ENCODE measurements at places on chromosomes 2 and 18.

GRCh38 chr2:96604104-96604503, 34.0 kb downstream of the KANSL3 start:
- no peak for DNase-seq

- no peak for DNase-seq
Observed at GRCh38 chr2:62412347-62412742, 93.7 kb downstream of the TMEM17 start.

- no peak for DNase-seq
Observed at GRCh38 chr18:25876330-25876948, 214.0 kb downstream of the SS18 start.

- no peak for DNase-seq
Observed at GRCh38 chr2:71277536-71278103, 50.7 kb upstream of the PAIP2B start.

- DNase-seq: no peak
Observed at GRCh38 chr2:172350839-172351479, 76.4 kb upstream of the ITGA6 start.

DNA sequence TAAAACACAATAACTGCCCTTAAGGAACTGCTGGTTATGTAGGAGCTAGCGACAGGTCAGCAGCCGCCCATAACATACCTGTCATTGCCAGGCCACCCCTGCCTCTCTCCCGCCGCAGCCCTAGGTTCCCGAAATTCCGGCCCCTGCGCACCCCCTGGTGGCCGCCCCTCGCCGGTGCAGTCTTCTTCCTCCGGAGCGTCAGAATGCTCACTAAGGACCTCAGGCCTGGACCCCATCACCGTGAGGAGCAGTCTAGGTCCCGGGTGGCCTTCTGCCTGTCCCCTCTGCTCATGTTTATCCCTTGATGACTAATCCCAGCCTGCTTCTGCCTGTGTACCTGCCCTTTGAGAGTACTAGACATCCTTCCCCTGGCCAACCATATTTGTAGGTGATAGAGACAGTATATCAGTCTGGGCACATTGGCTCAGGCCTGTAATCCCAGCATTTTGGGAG, 115.7 kb upstream of the SLC1A4 start:
- DNase-seq: peak; percentile 66

DNA sequence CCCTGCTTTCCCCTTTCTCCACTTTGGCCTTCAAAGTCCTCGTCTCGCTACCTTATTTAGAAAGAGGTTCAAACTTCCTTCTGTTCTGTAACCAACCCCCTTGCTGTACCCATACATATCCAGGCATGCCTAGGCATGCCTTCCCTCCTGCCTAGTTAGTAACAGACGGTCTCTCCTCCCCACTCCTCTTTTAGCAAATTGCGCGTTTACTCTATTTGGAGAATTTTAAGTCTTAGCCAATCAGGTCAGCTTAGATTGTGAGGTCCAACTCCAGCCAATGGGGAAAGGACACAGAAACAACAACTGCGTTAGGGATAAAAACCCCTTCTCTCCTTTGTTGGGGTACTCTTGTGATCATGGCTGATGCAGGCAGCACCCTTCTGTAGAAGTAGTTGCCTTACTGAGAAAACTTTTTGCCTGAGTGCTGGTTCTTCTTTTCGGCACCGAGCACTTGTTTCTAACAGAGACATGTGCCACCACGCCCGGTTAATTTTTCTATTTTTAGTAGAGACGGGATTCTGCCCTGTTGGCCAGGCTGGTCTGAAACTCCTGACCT, 85.9 kb upstream of the FOXI3 start:
- DNase-seq: no peak

- no peak for DNase-seq
Observed at GRCh38 chr2:6945087-6945813, 28.0 kb downstream of the RNF144A start.

- no peak for DNase-seq
Observed at GRCh38 chr2:230358305-230358704, 31.3 kb downstream of the SP140L start.

DNA sequence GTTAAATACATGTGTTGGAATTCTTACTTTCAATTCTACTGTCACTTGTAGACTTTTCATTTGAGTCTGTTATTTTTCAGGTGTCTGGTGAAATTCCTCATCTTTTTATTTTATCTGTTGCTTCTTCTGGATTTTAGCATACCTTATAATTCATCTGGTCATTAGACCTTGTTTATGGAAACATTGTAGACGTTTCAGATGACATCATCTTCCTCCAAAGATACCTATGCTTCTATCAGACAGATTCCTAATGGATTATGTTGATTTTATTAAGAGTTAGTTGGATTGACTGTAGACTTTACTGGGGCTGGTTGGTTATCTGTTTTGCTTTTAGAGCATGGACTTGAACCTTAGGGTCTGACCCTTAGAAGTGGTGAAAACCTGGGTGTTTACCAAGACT, 15.3 kb upstream of the MFSD2B start:
- no peak for DNase-seq

DNA sequence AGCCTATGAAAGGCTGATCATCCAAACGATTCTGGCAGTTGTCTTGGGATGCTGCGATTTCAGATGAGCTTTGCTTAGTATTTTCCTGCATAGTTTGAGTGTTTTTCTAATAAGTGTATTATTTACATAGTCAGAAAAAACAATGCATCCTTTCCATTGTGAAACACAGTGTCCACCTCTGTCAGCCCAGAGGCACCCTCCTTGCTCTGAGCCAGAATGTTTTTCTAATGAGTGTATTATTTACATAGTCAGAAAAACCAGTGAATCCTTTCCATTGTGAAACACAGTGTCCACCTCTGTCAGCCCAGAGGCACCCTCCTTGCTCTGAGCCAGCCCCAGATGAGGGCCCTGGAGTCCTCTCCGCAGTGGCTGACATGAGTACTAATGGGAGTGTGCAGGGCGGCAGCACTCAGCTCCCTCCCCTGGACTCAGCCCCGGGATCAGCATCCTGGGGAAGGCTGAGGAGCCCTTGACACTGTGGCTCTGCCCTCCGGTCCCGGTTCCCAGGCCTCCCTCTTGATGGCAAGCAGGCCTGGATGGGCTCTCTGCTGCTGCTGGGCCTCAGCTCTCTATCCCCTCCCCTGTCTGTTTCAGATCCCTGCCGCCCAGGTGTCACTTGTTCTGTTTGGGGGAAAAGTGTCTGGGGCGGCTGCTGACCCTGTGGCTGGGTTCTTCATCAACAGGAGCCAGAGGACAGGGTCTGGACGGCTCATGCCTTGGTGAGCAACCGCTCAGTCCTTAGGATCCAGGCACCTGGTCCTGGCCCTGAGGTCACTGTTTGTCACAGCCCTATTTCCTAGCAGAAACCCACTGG, 5.9 kb downstream of the MFSD2B start:
- DNase-seq: no peak

DNA sequence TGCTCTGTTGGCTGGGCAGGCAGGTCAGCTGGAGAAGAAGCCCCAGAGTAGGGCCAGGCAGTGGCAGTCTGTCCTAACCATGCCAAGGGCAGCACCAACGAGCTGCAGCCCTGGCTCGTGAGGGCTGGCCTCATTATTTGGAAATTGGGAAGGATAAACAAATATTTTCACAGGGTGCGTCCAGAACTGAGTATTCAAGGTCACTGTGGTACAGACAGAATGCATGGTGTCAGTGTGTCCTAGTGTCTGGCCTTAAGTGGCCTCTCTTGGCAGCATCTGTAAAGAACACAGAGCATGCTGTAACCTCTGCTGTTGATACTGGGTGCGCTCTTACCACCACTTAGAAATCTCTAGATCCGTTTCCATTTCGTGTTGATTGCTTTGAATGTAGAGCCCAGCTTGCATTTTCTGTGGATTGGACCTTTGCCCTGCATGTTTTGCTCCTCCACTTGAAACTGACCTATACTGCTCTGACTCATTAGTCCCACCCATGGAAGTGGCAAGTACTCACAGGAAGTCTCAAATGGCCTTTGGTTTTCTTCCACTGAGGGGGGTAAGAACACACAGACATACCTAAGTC, 88.2 kb downstream of the GREB1L start:
- DNase-seq: no peak

- no peak for DNase-seq
Observed at GRCh38 chr2:123500988-123501387, 524.1 kb upstream of the CNTNAP5 start.

DNA sequence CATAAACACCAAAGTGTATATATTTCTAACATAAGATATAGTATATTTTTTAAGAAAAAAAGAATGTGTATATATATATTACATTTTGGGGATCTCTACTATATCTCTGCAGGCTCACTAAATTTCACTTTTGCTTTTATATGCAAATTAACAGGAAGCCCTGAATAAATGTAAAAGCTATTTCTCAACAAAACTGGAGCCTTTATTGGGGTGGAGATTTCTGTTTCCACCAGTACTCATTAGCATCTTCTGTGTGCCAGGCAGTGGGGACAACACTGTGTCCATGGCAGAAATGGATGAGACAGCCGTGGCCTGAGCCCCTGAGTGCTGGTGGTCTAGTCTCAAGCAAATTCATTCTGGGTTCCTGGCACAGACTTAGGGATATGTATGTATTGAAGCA, 41.3 kb downstream of the C18orf63 start:
- no peak for DNase-seq

GRCh38 chr2:64260817-64261216, 116.6 kb upstream of the PELI1 start:
- no peak for DNase-seq

- DNase-seq: no peak
Observed at GRCh38 chr2:30765876-30766470, 41.3 kb downstream of the CAPN13 start.

DNA sequence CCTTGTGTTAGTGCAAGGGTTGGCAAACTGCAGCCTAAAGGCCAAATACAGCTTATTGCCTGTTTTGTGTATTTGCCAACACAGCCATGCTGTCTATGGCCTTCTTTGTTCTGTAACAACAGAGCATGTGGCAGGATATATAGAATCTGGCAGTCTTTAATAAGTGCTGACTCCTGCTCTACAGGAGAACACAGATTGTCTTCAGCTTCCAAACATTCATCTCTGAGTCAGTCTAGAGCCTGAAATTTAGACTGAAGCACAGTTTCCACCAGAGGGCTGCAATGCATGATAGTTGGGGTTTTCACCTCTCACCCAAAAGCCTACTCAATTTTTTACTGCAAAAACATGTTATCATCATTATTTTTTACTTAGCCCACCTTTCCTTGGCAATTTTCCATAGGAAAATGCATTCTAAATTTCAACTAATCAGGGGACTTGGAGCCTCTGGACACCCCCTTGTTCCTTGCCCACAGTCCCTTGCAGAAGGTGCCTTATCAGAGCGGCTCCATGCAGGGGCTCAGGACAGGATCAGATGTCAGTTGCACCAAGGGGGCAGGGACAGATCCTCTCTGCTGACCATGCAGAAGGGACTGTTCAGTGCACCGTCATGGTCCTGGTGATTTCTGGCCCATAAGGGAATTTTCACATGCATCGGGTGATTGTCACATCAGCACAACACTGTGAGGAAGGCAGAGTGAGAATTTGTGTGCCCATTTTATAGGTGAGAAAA, 12.4 kb downstream of the IL37 start:
- DNase-seq: no peak

DNA sequence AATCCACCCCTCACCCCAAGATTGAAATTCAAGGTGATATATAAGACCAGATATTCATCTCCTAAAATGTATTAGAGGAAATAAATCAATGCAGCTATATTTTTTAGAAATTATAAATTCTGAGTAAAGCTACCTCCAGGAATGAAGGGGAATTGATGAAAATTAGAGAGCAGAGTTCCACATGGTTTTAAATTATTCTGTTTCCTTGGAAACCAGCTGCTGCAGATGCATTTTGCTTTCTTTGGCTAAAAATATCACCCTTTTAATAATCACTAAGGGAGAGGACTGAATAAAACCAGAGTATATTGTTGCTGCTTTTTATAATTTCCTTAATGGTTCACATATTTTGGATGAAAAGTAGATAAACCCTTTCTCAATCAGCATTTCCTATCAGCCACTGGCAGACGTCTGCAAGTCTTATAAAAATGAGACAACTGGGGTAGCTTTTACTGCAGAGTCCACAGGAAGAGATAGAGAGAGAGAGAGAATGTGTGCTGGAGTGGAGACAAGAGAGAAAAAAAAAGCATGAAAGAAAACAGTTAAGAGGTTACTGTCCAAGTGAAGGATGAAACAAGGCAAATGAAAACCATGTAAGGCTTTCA, 2.0 kb downstream of the CSRNP3 start:
- no peak for DNase-seq

GRCh38 chr2:8867363-8867762, 29.9 kb upstream of the KIDINS220 start:
- no peak for DNase-seq

- DNase-seq: no peak
Observed at GRCh38 chr2:168185583-168186274, 61.7 kb downstream of the STK39 start.

DNA sequence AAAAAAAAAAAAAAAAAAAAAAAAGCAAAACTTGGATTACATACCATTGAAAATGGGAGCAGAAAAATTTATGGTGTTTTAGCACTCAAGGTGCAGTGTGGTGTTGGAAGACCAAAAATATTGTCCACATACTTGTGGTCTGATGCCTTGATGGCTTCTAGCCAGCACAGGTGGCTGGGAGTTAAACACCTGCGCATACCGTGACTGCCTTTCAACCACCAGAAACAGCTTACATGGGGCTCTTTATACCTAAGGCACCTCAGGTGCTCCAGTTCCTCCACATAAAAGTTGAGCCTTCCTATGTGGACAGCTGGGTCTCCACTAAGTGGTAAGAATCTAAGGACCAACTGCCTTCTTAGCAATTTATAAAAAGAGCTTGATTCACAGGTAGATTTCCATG, 802.6 kb upstream of the CELF4 start:
- no peak for DNase-seq

DNA sequence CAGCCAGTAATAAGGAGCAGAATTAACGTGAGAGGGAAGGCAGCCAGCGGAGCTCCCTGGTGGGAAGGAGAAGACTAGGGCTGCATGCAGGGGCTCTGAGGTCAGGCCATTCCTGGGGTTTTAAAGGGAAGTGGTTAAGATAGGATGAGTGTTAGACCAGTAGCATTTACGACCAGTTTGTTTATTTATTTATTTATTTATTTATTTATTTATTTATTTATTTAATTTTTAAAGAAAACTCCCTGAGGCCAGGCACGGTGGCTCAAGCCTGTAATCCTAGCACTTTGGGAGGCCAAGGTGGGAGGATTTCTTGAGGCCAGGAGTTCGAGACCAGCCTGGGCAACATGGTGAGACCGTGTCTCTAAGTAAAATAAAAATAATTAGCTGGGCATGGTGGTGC, 152.8 kb downstream of the FHOD3 start:
- DNase-seq: no peak

Measured in hypothalamus (tissue), 51 donors.